Activated CD8-positive, alpha-beta T cell treated with anti-CD3 and anti-CD28 coated beads, Interleukin-2, amount 10 ng/mL, durations not matched to agents 7 days and 5 days (primary cell): ENCODE measurements at places on chromosomes 16 and 17.

DNA sequence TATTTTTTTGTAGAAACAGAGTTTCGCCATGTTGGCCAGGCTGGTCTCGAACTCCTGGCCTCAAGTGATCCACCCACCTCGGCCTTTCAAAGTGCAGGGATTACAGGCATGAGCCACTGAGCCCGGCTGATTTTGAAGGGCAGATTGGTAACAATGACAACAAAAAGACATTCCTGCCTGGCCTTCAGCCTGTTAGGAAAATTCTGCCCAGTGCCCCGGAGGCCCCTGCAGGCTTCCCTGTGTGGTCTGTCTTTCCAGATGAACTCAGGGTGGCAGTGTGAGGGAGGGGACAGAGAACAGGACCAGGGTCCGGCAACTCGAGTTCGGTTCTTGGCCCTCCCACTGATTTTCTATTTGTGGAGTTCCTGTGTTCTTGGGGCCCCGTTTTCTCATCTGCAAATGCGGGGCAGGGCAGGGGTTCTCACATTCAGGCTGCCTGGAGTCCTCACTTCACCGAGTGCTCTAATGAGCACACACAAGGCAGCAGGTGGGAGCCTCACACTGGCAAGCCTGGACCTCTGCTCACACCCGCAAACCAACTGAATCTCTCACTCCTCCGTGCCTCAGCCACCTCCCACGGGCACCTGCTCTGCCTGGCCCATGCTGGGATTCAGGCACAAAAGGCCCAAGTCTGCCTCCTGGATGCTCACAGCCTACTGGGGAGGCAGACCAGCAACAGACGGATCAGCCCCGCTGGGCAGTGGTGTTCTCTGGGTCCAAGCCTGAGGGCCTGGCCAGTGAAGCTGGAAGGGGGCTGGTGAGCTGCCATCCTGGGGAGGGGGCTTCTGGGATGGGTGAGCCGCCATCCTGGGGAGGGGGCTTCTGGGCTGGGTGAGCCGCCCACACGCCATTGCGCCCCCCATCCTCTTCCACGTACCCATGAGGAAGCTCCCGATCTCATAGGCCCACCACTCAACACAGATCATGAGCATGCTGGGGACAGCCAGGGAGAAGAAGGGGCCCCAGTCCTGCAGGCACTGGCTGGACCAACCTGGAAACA, 10.3 kb downstream of the SLC47A2 start:
- DNase-seq, result no peak

DNA sequence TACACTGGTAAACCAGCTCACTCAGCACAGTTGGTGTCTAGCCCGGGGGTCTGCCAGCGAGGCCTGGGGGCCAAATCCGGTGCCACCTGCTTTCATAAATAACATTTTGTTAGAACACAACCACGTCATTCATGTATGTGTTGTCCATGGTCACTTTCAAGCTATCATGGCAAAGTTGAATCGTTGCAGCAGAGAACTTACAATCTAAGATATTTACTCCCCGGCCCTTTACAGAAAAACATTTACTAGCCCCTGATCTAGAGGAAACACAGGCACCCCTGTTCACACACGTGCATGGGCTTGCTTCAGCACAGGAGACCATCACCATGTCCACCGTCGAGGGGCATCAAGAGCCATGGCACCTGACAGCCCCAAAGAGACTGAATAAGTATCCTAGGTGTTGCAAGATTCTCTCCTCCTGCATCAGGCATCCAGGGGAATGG, 111.4 kb upstream of the DNAH9 start:
- DNase-seq, result no peak

- DNase-seq, result no peak
Measured at GRCh38 chr16:17083628-17084027, 387.1 kb downstream of the XYLT1 start.

DNA sequence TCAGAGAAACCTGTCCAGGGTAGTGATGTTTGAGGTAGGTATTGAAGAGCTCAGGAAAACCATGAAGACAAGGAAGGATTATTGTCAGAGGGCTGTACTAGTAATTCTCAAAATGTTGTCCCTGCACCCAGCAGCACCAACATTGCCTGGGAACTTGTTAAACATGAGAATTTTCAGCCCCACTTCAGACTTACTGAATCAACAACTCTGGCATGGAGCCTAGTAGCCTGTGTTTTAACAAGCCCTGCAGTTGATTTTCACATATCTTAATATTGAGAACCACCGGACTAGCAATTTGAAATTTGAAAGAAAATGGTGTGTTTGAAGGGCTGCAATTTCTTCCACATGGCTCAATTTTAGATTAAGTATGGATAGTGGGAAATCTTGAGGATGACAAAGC, 2.8 kb upstream of the KIF2B start:
- no peak for DNase-seq

- DNase-seq, result no peak
Measured at GRCh38 chr17:80783486-80783885, 208.2 kb upstream of the CHMP6 start.

GRCh38 chr16:14236401-14236800, 165.3 kb downstream of the MRTFB start:
- DNase-seq, result no peak

- DNase-seq, result no peak
Measured at GRCh38 chr17:62611292-62611691, 16.2 kb upstream of the MRC2 start.

DNA sequence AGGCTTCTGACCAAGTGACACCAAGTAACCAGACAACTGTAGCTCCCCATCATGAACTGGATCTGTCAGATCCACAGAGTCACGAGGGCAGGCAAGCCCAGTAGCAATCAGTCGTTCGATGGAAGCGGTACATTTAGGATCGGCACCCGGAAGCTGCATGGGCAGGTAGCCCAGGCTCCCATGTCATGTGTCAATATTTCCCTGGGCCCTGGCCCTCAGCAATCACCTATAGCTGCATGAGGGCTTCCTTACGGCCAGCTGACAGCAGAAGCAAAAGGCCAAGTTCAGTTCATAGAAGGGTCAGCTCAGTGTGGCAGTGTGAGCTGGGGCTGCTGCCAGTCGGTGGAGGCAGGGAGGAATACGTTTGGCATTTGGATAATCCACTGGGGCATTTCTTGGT, 31.8 kb downstream of the MRPS23 start:
- DNase-seq, result no peak
